ENCODE measurements at places on chromosomes 13 and 19.

- DNase-seq: no peak
These were observed 62.7 kb downstream of the SLITRK1 start for GRCh38 chr13:83819611-83820010.

DNA sequence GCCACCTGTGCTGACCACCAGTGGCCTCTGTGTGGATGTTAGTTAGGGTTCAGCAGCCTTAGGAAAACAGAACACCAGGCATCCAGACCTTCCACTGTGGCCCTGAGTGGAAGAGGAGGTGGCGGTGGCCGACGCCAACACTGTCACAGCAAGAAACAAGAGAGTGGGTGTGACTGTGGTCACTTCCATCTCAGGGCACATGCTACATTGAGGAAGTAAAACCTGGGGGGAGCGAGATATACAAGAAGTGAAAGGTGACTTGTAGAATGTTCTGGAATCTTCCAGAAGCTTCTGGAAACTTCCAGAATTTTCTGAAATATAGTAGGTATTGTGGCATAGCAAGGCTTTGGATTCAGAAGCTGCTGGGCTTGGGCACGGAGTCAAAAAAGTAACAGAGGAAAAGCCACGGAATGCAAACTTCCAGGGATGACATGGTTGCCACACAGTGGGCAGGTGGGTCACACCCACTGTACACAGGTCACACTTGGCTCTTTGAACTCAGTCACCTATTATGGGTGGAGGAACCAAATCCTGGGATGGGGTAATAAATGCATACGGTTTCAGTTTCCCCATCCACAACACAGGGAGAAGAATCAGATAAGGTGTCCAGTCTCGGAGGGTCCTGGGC, 24.3 kb downstream of the GNG7 start:
- no peak for DNase-seq

GRCh38 chr19:10439588-10439987, 19.2 kb downstream of the PDE4A start:
- no peak for DNase-seq

GRCh38 chr13:71772361-71772760, 94.6 kb downstream of the DACH1 start:
- DNase-seq: no peak

GRCh38 chr19:28961772-28962500, 251.0 kb downstream of the UQCRFS1 start:
- no peak for DNase-seq

DNA sequence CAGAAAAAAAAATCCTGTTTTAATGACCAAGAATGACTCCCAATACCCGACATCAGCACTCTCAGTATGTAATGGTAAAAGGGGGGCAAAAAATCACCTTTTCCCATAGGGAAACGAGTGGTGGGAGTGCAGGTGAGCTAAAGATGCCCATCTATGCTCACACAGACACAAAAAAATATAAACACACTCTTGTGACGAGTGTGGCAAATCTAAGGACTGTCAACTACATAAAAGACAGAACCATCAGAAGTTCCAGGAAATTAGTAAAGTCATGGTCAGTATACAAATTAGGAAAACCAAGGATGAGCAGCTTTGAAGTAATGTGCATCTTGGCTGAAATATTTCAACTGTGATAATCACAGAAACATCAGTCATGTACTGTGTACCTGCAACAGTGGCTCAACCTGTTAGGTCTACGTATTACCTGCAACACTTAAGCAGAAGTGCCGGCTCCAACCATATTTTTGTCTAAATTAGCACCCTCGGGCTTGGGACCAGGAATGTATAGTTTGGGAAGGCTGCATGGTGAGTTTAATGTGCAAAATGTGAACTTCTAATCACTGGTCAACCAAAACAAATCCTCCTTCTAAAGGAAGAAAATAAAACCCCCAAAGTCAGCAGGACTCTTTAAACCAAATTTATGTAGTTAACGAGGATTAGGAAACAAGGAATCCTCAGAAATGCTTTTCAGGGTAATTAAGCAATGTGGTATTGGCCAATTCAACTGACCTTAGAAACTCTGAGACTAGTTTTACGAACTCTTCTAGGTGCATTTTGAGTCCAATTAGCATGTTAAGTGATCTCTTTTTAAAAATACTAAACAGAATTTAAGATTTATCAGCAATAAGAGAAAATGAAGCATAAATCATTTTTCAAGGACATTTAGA, 24.3 kb downstream of the ANKRD10 start:
- DNase-seq: no peak

DNA sequence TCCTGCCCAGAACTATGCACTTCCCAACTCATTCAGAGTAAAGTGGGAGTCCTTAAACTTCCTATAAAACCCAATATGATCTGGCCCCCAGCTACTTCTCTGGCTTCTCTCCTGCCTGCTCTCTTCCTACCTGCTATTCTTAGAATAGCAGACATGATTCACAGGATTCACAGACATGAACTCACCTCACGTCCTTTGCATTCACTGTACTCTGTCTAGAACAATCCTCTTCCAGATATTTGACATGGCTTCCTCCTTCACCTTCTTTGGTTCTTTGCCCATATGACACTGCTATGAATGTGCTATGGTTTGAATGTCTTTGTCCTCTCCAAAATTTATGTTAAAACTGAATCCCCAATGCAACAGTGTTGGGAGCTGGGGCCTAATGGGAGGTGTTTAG, 154.9 kb downstream of the UGGT2 start:
- DNase-seq: no peak

DNA sequence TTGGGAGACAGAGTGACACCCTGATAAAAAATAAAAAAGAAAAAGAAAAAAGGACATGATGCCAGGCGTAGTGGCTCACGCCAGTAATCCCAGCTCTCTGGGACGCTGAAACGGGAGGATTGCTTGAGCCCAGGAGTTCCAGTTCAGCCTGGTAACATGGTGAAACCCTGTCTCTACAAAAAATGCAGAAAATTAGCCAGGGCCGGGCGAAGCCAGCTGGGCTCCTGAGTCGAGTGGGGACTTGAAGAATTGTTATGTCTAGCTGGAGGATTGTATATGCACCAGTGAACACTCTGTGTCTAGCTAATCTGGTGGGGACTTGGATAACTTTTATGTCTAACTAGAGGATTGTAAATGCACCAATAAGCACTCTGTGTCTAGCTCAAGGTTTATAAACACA, 32.3 kb downstream of the TMPRSS9 start:
- no peak for DNase-seq

DNA sequence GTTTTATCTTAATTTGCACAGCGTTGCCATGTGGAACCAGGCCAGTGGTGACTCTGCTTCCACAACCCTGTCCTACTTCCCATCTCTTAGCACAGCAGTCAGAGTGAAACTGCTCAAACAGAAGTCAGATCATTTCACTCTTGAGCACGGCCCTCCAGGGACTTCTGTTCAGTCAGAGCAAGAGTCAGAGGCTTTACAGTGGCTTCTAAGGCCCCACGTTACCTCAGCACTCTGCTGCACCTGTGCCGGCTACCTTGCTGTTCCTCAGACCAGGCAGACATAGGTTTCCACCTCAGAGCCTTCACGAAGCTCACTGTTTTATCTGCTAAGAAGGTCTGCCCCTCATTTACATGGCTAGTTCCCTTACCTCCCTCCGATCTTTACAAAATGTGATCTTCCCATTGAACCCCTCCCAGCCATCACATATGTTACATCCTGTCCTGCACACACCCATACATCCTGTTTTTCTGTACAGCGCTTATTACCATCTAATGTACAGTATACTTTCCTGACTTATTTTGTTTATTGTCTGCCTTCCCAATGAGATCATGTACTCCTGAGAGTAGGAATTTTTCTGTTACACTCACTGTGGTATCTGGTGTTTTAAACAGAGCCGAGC, 41.6 kb downstream of the TM9SF2 start:
- no peak for DNase-seq

DNA sequence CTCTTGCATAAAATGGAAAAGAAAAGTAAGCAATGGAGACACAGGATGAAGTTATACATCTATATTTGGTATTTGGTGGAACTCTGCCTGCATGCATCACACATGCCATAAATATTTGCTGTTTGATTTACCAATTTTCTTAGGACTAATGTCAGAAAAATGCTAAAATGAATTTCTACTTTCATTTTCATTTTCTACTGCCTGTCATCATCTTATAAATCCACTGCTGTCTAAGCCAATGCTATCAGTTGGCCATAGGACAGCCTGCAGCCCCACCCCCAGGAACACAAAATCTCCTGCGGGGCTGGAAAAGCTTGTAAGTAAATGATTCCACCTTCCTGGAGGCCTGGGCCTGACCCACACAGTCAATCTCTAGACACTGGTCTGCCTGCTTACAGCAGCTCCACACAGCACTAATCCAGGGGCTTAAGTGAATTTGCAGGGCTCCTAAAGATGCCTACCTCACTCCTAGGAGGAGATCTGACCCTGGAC, 122.0 kb downstream of the ENOX1 start:
- DNase-seq: no peak

DNA sequence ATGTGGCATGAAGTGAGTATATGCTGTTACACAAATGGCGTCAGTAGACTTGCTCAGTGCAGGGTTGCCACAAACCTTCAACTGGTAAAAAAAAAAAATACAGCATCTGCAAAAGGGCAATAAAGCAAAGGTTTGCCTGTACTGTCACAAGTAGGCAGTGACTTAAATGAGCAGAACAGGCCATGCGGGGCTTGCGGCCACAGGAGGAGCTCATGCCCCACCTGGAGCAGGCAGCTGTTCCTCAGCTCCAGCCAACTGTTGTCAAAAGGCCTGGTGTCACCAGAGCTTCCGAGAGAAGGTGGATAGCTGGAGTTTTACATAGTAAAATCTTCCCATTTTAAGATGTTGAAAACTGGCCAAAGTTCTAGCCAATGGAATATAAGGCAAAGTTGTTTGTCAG, 7.7 kb downstream of the ATP7B start:
- DNase-seq: no peak

DNA sequence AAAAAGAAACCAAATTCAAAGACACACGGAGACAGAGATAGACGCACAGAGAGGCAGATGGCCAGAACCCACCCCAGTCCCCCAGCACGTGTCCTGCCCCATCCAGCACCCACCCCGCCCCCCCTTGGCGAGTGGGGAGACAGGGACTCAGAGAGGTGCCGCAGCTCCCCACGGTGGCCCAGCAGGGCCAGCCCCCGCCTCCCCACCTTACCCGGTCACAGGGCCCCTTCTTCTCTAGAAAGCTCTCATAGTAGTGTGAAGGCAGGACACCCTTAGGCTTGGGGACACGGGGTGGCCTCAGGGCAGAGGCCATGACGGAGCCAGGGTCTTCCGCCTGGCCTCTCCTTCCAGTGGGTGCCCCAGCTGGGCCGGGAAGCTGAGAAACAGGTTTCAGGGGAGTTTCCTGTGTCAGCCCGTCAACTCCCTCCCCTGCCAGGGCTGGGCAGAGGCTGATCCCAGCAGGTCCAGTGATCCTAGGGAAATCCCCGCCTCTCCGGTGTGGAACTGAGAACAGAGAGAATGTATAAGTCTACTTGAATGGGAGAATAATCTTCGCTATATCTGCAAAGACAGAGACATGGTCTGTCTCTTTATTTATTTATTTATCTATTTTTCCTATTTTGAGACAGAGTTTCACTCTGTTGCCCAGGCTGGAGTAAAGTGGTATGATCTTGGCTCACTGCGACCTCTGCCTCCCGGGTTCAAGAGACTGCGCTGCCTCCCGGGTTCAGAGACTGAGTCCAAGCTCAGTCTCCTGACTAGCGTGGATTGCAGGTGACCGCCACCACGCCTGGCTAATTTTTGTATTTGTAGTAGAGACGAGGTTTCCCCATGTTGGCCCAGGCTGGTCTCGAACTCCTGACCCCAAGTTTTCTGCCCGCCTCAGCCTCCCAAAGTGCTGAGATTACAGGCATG, at the start of gene STAP2:
TSS of gene STAP2 (minus strand) at position 387 of the 915 bp plus-strand sequence. CDS start at position 313, 74 bp downstream.
- DNase-seq: no peak

GRCh38 chr13:42215578-42216421, 56.2 kb upstream of the AKAP11 start:
- DNase-seq: no peak

DNA sequence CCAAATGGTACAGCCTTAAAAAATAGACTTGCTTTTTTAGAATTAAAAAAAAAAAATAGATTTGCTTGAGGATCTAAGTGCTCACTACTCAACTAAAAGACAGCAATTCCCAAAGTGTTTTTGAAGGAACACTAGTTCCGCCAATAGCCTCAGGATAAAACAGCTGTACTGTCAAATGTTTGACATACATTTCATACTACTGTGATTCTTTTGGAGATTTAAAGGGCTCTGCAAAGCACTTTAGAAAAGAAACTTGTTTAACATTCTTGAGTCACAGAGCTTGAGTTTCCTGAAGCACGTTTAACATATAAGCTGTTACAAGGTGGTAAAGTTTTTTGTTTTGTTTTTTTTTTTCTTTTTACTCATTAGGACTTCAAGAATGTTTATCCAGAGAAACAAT, 23.1 kb upstream of the KLF5 start:
- DNase-seq: no peak

DNA sequence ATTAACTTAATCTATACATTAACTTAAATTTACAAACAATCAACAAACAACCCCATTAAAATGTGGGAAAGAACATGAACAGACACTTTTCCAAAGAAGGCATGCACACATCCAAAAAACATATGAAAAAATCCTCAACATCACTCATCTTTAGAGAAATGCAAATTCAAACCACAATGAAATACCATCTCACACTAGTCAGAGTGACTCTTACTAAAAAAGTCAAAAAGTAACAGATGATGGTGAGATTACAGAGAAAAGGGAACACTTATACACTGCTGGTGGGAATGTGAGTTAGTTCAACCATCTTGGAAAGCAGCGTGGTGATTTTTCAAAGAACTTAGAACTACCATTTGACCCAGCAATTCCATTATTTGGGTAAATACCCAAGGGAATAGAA, 759.2 kb upstream of the SLITRK1 start:
- DNase-seq: no peak

- DNase-seq: no peak
These were observed 556 bp downstream of the CACTIN start for GRCh38 chr19:3625996-3626472.

- no peak for DNase-seq
These were observed 8.3 kb downstream of the HMGB1 start for GRCh38 chr13:30457306-30457891.

- DNase-seq: no peak
These were observed 47.9 kb downstream of the KDM4B start for GRCh38 chr19:5016781-5017180.

- DNase-seq: no peak
These were observed 1.8 kb downstream of the RABAC1 start for GRCh38 chr19:41957161-41957837.

All from NCI-H446 (cell line).